ENCODE measurements at places on chromosomes 16 and 17. TPM values are rescaled to one million over a fixed set of nuclear protein-coding genes. Genes with fewer than 3 reads are reported as not detected.

DPEP2NB gene
- not detected for polyA plus RNA-seq

ELMO3 gene
- 0.68 TPM for polyA plus RNA-seq

TEFM gene
- polyA plus RNA-seq: 14.3 TPM

ABCA6 gene
- 15.1 TPM for polyA plus RNA-seq

TMEM204 gene
- polyA plus RNA-seq: 10.9 TPM

SECTM1 gene
- polyA plus RNA-seq: 2.6 TPM

DNA sequence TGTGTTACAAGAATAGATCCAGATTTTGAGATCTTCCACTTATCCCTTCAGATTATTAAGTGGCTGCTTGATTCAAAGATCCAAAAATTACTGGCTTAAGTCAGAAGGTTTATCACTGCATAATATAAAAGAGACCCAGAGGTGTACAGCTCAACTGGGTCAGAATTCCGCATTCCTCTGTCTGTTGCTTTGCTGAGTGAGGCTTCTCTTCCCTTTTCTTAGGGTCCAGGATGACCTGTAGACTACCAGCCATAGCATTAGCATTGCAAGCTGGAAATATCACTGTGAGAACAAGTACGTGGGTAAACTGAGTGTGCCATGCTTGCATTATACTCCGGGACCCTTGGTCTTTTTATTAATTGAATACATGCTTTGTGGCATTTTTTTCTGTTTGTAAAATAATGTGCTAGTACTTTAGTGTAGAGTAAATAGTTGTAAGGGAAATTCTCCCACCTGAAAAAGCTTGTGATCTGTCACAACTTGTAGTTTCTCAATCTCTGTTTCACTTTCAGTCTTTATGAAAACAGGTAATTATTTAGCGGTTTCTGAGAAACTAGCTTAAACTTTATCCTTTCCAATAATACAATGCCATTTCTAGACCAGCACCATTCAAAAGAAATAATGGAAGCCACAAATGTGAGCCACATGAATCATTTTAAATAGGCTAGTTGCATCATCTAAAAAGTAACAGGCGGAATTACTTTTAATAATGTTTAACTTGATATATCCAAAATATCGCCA, 61.6 kb downstream of the TNRC6C start:
- no peak for DNase-seq

- no peak for DNase-seq
These were observed 104.7 kb upstream of the CHMP6 start for GRCh38 chr17:80886641-80887573.

DNA sequence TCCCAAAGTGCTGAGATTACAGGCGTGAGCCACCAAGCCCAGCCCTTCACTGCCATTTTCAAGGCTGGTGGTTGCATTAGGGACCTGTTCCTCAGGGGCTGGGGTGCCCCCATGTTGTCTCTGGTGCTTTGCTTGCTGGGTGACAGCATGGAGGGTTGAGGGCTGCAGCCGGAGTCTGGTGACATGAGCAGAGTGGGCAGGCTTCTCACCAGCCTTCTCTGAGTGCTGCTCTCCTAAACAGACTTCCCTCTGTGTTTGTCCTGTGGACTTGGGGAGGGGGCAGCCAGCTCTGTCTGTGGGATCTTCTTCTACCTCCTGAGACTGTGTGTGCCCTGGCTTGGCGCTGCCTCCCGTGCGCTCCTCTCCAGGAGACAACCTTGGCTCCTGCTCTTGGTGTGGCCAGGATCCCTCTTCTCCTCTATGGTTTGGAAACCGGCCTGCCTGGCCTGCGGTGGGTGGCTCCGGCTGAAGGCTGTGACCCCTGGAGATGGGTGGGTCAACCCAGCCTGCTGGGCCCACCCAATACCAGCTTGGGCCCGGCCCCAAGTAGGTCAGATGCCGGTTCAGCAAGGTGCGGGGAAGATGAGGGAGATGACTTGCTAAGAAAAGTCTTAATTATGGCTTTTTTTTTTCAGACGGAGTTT, 72.1 kb downstream of the PDPK1 start:
- DNase-seq: no peak

DNA sequence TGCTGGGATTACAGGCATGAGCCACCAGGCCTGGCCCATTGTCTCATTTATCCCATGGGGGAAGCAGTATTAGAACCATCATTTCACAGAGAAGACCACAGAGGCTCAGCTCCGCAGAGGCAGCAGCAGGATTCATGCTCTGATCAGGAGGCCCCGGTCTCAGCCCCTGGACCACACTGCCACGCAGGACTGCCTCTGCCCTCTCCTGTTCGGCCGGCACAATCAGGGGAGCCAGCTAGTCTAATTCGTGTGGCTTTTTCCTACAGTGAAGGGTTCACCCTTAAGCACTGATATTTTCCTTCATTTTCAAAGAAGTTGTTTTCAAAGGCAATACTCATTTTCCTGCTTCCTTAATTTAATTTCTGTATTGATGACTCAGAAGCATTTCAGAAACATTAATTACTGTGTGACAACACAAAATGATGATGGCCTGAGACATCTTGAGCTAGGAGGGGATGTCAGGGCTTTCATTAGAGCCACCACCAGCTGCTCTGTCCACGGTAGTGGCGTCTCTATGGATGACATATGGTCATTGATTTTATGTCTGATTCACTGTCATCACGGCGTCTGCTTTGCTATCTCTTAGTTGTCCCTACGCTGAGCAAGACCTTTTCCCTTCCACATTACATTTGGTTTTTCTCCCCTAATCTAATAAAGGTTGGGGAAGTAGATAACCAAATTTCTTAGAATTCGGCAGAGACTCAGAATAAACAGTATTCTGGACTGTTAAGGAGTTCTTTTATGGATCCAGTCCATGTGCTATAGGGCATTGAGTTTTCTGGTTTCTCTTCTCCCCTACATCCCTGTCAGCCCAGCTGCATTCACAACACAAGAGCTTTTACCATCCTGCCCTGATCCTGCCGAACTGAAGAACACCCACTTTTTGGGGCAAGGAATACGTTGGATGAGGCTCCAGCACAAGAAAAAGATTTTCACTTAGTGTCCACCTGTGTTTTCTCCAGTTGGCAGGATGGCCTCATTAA, 314.0 kb downstream of the SLC39A11 start:
- DNase-seq: no peak

GRCh38 chr17:29642171-29642611, 19.5 kb upstream of the CORO6 start:
- DNase-seq: no peak

DNA sequence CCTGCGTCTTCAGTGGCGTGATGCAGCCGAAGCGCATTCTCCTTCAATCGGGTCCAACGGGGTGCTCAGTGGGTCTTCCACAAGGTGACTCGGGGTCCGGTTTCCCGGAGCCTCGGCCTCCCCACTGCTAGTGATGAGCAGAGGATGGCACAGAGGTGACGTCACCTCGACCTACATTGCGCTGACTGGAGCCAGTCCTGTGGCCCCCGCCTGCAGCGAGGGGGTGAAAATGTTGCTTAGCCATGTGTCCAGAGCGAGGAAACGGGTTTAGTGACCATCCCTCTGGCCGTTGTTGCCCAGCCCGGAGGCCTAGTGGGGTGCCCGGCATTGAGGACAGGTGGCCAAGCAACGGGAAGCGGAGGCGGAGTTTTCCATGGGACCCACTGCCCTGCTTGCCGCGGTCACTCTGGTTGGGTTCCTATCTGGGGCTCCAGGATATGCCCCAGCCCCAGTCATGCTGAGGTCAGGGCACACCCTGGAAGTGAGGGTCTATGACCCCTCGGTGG, 190.6 kb upstream of the CIBAR2 start:
- DNase-seq: no peak

GRCh38 chr17:56891751-56892150, 22.1 kb downstream of the TRIM25 start:
- DNase-seq: no peak

DNA sequence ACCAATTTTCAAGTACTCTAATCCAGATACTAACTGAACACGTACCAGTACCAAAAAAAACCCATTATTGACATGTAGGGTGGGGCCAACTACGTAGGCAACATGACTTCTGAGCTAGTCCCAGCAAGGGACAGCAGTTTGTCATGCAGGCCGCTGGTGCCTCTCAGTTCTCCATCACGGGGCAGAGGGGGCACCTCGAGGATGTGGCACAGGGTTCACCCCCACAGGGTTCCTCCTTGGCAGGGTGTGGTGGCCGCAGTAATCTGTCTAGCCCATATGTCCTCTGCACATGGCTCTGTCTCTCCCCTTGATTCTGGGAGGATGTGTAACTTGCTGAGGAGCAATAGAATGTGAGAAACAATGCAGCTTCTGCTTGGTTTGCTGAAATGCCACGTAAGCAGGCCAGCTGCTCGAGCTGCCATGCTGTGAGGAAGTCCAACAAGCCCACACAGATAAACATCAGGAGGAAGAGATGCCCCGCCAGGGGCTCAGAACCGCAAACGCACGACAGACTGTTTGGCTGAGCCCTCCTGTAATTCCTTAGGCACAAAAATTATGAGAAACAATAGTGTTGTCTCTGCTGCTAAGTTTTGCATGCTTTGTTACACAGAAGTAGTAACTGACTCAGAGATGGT, 62.4 kb downstream of the NT5M start:
- DNase-seq: no peak

DNA sequence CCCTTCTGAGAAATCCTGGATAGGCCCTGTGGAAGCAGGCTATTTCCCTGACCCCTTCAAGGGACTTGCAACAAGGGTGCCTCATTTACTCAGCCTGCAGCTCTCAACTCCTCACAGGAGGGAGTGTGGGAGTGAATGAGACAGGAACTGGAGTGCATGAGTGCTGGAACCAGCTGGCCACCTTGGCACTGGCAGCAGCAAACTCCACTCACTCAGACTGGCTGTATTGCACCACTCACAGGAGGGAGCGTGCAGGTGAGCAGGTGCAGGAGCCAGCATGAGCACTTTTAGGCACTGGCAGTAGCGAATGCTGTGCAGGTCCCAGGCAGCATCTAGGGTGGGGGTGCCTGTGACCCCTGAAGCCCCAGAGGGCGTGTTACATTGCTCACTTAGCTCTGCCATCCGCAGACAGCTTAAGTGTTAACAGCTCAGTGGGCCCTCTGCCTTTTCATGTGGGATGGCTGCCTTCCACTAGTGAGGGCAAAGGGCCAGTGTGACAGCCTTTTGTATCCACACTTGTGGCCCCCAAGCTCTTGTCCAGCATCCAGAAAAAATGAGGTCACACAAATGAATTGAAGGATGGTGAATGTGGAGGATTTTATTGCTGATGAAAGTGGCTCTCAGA, 11.0 kb upstream of the ZNHIT3 start:
- no peak for DNase-seq
